ENCODE measurements at places on chromosomes 6 and 20. TPM values are rescaled to one million over a fixed set of nuclear protein-coding genes. Genes with fewer than 3 reads are reported as not detected.

DNA sequence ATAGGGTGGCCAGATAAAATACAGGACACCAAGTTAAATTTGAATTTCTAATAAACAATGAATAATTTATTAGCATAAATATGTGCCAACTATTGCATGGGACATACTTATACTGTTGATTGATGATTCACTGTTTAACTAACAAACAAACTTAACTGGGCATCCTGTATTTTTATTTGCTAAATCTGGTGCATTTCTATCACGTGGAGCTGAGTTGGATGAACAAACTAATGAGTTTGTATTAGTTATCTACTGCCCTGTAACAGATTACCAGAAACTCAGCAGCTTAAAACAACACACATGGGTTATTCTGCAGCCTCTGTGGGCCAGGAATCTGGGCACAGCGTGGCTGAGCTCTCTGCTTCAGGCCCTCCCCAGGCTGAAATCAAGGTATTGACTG is 28.2 kb upstream of the PMEPA1 start:
- no peak for DNase-seq

GRCh38 chr6:139534472-139535115 is 160.1 kb upstream of the CITED2 start:
- no peak for DNase-seq

Gene MAP3K7
- 20.4 TPM for total RNA-seq

GRCh38 chr20:36732456-36732855 is 13.4 kb downstream of the NDRG3 start:
- DNase-seq, result no peak

DNA sequence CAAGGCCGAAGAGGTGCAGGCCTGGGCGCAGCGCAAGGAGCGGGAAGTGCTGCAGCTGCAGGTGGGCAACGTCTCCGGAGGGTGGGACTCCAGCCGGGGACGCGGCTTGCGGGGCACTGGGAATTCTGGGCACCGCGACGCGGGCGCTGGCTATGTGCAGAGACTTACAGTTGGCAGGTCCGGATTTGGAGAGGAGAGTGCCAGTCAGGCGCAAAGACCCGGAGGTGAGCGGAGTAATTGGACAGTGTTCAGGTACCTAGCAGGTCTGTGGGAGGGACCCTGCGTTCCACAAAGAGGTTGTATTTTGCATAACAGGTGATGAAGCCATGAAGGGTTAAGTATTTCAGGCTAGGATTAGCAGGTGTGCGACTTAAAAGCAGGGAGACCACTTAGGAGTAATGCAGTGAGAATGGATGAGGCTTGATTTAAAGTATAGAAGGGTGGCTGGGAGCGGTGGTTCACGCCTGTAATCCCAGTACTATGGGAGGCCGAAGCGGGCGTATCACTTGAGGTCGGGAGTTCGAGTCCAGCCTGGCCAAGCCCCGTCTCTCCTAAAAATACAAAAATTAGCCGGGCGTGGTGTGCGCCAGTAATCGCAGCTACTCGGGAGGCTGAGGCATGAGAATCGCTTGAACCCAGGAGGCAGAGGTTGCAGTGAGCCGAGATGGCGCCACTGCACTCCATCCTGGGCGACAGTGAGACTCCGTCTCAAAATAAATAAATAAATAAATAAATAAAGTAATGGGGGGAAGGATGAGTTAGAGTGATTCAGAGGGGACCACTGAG is 1.0 kb downstream of the MRPS26 start:
- no peak for DNase-seq

Gene HCRTR2
- total RNA-seq, result not detected
